ENCODE measurements at places on chromosomes 3 and 15. TPM values are rescaled to one million over a fixed set of nuclear protein-coding genes. Genes with fewer than 3 reads are reported as not detected.
A peak's percentile ranks its signal among the peaks of the same experiment; 100 is the strongest.

DNA sequence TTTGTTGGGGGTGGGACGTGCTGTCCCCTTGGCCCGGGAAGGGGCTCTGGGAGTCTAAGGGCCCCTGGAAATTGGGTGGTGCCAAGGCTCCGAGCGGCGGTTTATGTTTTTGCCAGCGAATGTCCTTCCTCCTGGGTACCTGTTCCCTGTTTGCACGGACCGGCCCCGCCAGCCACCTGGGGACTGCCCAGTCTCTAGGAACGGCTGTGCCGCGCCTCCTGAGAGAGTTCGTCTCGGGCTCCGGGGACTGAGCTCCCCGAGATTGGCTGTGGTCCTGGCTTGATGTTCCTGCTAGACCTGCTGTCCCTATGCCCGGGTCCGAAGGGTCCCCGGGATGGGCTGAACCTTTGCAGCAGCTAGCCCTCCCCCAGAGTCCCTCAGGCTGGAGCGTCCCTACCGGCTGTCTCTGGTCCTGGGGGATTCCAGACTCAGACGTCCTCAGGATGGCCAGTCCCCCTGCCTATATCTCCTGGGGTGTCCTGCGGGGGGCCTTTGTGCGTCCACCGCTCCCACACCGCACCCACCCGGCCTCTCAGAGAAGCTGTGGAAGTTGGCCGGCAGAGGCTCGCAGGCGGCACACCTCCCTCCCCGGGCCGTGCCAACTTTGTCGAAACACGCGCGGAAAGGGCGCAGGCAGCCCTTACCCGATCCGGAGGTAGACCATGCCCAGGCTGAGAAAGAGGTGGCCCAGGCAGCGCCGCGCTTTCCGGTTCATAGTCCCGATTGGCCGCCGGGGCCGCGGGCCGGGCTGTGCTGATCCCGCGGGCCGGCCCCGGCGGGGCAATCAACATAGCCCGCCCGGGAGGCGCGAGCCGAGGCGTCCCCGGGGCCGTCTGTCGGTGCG lies 547 bp downstream of the WNT7A start:
- no peak for DNase-seq

DNA sequence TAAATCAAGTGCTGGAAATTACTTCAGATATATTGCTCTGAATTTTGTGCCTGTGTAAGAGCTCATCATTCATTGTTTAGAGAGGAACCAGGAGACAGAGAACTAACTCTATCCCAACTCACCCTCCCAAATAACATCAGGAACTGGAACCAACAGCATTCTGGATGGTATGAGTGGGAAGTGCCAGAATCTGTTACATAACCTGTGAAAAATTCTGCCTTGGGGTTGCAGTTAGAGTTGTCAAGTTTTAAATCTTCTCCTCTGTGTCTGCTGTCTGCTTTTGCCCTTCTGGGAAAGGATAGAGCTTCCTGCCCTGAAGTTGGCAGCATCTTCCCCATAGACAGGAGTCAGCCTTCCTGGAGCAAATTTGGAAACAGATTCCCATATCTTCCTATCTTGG lies 41.2 kb downstream of the TIMP4 start:
- no peak for DNase-seq

- DNase-seq: no peak
Observed at GRCh38 chr3:41956574-41956973, 5.3 kb downstream of the ULK4 start.

GRCh38 chr3:172516318-172517214 lies 6.7 kb downstream of the TNFSF10 start:
- DNase-seq: no peak

- DNase-seq: peak; percentile 67
Observed at GRCh38 chr15:52100807-52101442, 11.7 kb downstream of the BCL2L10 start.

DNA sequence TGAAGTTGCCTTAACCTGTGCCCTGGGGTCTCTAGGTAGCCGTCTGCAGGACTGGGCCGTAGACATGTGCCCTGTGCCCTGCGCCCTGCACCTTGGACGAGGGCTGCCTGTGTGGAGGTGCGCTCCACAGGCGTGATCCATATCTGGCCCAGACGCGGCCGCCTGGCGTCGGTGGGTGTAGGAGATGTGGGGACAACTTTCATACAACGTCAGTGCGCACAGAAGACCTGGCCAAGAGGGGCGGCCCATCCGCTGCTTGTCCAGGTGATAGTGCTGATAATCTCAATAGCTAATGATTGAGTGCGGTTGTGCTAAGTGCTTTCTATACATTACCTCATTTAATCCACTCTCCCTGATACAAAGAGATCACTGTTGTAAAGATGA lies 665 bp upstream of the RASGRP1 start:
- DNase-seq: no peak

DNA sequence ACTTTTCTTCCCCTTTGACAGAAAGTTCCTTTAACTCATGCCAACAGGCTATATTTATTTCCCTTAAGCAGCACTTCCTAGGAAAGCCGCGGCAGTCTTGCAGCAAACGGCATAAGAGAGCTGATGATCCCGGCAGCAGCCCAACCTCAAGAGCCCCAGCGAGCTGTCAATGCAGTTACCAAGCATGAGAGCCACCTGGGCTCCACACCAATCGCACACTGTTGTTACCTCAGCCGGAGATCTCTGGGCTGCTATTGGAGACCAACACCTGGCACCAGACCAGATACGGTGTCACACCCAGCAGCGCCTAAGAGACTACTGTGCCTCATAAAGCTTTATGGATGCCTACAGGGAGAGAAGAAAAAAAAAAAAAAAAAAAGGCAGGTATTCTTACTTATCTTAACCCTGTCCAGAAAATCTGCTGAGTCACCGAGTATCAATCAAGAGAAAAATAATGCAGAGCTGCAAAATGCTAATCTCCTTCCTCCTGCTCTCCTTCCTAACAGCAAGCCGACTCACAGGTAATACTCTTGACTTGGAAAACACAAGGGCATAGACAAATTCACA lies 11.7 kb downstream of the ABCC5 start:
- no peak for DNase-seq

DNA sequence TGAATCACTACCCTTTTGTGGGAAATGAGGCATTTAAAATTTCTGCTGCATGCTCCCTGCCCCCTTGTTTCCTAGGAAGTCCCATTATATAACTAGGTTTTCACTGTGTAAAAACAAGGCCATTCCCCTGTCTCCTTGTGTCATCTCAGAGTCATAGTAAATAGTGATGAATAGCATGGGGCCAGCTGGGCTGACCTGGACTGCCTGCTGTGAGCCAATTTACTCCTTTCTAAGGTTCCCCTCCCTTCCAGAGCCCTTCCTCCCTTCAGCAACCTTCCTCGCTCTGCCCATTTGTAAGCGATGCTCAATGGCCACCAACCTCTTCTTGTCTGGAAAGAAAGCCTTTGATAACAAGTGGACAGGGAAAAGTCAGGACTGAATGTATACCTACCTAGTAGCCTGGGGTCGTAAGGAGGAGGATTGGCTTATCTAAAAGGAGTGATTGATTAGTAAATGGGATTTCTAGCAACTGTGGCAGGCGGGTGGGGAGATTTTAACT lies 11.7 kb downstream of the ITGA11 start:
- DNase-seq: no peak

DNA sequence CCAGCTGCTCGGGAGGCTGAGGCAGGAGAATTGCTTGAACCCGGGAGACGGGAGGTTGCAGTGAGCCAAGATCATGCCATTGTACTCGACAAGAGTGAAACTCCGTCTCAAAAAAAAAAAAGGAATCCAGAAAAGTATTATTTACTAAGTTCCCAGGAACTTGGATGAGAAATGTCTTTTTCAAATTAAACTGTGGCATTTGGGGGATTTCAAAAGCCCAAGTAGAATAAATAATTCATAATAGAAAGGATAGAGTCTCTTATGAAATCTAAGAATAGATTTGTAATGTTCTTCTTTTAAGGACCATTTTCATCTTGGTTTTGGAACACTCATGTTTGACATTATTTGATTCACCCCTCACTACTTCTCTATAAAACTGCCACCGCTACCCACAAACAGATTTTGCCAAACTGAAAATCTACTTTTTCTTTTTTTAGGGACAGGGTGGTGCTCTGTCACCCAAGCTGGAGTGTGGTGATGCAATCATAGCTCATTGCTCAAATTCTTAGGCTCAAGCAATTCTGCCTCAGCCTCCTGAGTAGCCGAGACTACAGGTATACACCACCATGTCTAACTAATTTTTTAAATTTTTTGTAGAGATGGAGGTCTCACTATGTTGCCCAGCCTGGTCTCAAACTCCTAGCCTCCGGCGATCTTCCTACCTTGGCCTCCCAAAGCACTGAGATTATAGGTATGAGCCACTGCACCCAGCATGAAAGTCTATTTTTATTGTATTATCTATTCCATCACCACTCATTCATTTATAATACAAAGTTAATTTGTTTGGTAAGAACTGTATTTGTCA lies 99.3 kb downstream of the SENP2 start:
- no peak for DNase-seq

DNA sequence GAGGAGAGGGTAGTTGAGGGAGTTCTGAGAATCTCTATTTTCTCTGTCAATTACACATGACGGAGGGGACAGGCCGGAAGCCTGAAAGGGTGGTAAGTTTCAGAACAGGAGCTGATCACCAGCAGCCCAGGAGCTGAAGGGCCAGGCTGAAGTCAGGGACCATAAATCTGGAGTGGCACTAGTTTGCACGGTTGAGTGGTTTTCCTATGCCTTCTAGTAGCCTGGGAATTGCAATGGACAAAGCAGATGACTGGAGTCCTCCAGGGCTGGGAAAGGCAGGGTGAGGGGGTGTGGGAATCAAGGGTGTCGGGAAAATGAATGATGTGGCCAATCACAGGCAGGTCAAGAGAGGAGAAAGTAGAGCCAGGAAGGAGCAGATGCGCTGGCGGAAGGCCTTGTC lies 72.5 kb downstream of the MAGEF1 start:
- no peak for DNase-seq

- no peak for DNase-seq
Observed at GRCh38 chr3:12861611-12862010, 20.2 kb upstream of the RPL32 start.

GRCh38 chr3:42640771-42641370 lies 12.6 kb upstream of the ZBTB47 start:
- DNase-seq: no peak

DNA sequence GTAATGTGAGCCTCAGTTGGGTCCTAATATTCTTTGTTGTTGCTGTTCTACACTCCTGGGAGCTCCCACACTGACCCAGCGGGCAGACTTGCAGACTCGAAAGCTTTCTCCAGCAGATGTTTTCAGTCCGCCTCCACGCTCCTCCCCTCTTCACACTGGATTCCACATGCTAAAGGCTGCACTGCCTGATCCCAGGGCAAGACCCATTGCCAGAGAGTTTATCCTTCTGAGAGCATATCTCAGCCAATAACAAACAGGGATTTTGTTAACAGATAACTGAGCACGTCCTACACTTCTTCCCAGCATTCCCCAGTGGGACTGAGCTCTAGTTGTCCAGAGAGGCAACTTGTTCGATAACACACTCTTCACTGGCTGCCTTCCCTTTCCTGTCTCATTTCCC lies 8.0 kb upstream of the COL6A6 start:
- DNase-seq: no peak

- no peak for DNase-seq
Observed at GRCh38 chr15:70478251-70478990, 284.9 kb downstream of the UACA start.

DNA sequence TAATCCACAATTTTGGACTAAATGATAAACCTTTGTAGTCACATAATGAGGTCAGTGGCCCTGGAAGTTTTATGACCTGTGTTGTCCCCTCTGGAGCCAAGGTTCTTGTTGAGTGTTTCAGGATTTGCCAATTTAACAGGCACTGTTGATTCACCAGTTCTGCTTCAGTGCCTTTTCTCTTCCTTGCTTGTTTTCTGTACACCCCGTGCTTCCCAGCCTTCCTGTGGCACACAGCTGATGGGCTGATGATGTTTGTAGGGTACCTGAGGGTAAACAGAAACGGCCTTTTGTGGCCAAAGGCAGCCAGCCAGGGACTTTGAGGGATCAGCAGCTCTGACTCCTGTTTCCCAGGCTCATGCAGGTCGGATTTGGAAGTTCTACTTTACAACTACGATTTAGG lies 13.3 kb downstream of the GYG1 start:
- DNase-seq: no peak

GRCh38 chr15:89362203-89363101 lies 27.8 kb upstream of the POLG start:
- DNase-seq: no peak

GRCh38 chr3:168100777-168101492 lies 5.2 kb upstream of the GOLIM4 start:
- DNase-seq: no peak

DNA sequence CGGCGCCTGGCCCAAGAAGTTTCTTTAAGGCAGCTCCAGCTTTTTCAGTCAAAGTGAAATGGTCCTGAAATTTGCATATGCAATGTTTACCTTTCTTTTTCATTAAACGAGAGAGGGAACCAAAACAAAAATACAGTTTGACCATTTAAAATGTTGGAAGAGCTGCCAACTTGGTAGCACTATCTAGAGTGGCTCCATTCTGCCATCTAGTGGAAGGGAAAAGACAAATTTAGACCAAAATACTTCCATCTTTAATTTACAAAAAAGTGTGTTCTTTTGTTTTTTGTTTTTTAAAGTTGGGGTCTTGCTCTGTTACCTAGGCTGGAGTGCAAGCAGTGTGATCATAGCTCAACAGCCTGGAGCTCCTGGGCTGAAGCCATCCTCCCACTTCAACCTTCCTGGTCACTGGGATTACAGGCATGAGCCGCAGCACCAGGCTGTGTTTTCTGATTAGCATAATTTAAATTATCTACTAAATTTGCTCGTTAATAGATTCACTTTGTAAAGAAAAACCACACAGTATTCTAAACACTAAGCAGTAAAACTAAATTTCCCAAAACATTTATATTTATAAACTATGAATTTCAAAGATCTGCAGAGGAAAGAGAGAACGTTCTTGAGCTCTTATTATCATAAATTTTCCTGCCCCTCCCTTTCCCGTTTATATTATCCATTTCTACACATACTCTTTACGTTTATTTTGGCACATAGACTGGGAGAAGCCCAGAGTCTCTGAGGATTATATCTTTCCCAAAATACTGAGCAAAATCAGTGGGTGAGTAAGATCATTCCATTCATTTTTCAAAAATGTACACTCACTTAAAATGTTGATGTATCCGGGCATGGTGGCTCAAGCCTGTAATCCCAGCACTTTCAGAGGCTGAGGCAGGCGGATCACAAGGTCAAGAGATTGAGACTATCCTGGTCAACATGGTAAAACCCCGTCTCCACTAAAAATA lies 15.4 kb upstream of the RFC4 start:
- peak; percentile 19 for DNase-seq

DNA sequence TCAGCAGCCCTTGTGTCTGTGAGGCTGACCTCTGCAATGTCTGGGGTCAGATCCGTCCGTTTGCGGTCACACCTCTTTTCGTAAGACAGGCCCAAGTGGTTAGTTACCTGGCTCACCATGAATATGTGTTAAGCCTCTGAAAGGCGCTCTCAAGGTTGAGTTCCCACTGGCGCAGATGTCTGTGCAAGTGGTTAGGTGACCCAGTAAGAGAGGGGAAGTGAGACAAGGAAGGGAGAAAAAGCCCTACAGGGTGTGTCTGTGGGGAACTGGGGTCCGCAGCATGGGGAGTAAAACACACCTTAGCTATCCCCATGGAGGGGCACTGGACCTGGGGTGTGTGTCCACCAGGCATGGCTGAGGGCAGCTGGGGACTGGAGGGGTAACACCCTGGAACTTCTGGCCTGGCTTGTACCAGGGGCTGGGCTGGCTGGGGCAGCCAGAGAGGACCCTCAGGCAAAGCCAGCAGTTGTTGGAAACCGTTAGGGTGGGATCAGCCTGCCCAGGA lies 391.6 kb upstream of the PROK2 start:
- DNase-seq: no peak

GRCh38 chr3:117990627-117991026 lies 1044.0 kb downstream of the IGSF11 start:
- DNase-seq: no peak

Gene BNC1
- 14.2 TPM for total RNA-seq

Gene IGF2BP2
- total RNA-seq: 62.0 TPM

Gene FOXB1
- not detected for total RNA-seq

Gene SLC22A13
- 0.18 TPM for total RNA-seq

Gene SCN11A
- 0.07 TPM for total RNA-seq

Gene AGBL1
- total RNA-seq: not detected

All from pulmonary artery endothelial cell (primary cell).